Activated effector memory CD4-positive, alpha-beta T cell treated with Interleukin-2 at 50 U/mL for 16 hours (primary cell): ENCODE measurements at places on chromosomes 1 and 21.

DNA sequence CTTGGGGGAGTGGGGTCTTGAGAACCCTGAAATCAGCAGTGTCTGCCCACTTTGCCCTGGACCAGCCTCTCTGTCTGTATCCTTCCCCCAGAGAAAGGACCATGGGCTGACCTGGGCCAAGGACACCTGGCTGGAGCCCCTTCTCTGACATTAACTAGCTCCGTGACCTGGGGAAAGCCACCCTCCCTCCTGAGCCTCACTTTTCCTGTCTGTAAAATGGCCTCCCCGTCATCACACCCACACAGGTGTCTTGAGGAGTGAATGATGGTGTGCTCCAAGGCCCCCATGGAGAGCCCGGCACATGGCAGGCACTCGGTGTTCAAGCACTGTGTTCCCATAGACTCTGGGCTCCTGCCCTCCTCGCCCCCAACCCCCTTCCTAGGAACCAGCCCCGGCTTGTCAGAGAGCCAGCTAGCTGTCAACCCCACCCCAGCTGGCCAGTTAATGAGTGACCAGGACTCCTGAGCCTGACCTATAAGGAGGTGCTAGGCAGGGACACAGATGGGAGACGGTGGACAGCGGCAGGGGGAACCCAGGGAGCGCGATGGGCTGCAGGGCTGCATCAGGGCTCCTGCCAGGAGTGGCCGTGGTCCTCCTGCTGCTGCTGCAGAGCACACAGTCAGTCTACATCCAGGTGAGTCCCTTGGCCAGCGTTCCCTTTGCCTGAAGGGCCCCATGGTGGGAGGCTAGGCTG lies at the start of gene GUCA2B:
GUCA2B (plus strand) TSS at position 504 of the 694 bp plus-strand sequence; CDS start at position 545, 41 bp downstream.
- no peak for DNase-seq

GRCh38 chr1:153348511-153349362 lies at the start of gene PGLYRP4:
PGLYRP4 (minus strand) TSS chr1:153348841; CDS start chr1:153347932, 909 bp downstream.
- DNase-seq, result no peak

- DNase-seq, result no peak
Observed at GRCh38 chr1:76543495-76543894, 323.8 kb upstream of the ST6GALNAC5 start.

DNA sequence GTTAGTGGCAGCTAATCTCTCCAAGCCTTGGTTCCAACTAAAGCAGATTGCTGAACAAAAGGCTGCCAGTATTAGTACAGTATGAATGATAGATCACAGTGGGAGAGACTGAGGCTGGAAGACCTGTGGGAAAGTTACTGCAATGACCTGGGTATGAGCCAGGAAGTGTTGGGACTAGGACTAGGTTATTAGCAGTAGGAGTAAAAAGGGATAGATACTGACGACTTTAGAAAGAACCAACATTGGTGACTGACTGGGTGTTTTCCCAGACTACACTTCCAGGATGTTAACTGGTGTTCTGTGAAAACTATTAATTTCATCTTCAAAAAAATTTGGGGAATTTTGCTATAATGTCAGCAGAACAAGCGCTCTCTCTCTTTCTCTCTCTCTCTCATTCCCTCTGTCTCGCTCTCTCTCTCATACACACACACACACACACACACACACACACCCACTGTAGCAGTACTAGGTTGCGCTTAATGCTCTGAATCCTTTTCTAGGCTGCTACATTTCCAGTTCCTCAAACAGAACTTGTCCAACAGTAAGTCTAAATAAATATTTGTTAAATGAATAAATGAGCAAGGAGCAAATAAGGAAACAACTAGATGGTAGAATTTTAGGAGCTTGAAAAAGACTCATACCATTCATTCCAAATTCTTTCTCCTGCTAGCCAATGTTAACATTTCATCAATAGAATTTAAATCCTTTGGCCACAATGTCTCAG lies 47.6 kb upstream of the RGS8 start:
- DNase-seq, result no peak
